Activated T-cell treated with anti-CD3 and anti-CD28 coated beads for 24 hours (primary cell): ENCODE measurements at places on chromosomes 4 and X.

DNA sequence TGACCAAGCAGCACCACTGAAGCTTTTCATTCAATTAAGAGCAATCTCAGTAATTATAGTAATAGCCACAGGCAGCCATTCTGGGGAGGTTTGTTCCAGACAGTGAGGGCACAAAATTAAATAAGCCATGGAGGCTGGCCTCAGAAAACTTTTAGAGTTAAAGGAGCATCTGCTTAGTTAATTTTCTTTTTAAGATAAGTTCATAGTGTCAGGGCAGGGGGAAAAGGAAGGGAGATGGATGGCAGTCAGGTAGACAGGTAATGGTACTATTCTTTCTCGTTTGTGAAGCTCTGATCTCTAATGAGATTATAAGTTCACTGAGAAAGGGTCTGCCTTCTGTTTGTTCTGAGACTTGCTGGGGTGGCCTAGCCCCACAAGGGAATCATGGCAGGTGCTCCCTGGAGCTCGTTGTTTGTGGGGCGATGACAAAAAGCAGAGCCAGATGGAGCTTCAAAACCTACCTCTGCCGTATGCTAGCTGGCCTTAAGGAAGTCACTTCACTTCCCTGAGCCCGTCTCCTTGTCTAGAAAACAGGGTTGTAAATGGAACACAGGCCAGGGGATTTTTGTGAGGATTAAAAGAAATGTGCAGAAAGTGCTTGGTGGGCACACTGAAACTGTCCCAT, 44.6 kb upstream of the FGFBP2 start:
- DNase-seq = no peak

- no peak for DNase-seq
Observed at GRCh38 chrX:8946563-8946962, 87.4 kb downstream of the FAM9B start.

GRCh38 chr4:165602621-165603020, 223.8 kb downstream of the CPE start:
- DNase-seq = no peak

DNA sequence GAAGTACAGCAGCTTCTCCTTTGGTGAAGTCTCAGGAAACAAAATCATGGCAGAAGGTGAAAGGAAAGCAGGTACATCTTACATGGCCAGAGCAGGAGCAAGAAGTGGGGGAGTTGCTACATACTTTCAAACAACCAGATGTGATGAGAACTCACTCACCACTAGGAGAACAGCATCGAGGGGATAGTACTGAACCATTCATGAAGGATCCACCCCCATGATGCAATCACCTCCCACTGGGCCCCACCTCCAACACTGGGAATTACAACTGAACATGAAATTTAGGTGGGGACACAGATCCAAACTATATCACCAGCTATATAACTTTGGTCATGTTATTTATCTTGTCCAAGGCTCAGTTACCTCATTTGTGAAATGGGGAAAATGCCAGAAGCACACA, 159.4 kb downstream of the OPHN1 start:
- DNase-seq = no peak

DNA sequence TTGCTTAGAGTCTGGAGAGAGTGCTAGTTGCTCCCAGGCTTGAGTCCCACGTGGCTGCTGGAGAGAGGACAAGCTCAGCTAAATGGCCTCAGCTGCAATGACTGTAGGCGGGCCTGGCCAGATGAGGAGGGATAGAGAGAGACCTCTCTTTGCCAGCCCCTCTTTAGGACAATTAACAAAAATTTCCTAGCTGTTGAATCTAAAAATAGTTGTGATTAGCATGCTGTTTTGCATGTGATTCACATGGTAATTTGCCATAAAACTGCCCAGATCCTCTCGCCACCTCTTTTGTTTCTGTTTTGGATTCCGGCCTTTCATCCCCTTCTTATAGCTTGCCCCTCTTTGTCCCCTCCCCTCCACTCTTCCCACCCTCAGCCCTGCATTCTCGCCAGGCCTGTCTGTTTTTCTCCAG, 28.9 kb upstream of the PRPS1 start:
- DNase-seq = no peak
